Uterus (tissue), 4 donors: ENCODE measurements at places on chromosomes 4 and X. TPM values are rescaled to one million over a fixed set of nuclear protein-coding genes. Genes with fewer than 3 reads are reported as not detected.
A peak's percentile ranks its signal among the peaks of the same experiment; 100 is the strongest.

The GPC4 gene
- 9.3 TPM for total RNA-seq

The BTK gene
- 1.2 TPM for total RNA-seq

The MUC7 gene
- total RNA-seq, result not detected

The ANTXR2 gene
- total RNA-seq, result 51.8 TPM

The GLUD2 gene
- total RNA-seq, result 5.4 TPM

DNA sequence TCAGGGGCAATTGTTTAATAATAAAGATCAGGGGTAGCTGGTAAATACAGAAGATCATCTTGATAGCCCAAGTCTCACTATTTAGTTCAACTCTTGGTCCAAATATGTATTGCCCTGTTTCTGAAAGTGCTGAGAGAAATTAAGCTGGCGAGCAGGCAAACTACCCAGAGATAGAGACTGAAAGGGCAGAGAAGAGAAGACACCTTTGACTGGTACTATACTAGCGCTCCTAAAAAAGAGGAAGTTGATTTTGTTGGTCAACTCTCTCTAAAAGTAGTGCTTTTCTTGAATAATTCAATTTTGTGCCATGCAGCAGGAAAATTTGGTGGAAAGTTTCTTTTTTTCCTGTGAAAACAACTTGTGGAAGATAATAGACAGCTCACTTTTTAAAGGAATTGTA, 64.0 kb downstream of the IGSF1 start:
- H3K4me1 ChIP-seq, result no peaks in the 10 kb centered on the region
- H3K36me3 ChIP-seq, result no peaks in the 10 kb centered on the region
- H3K27ac ChIP-seq, result no peak overlapping the region
- no peak for DNase-seq
- H3K4me3 ChIP-seq, result no peak overlapping the region
- no peaks in the 10 kb centered on the region for H3K27me3 ChIP-seq

GRCh38 chrX:105221374-105221773, 880 bp upstream of the TEX13A start:
- no peaks in the 10 kb centered on the region for H3K36me3 ChIP-seq
- H3K27ac ChIP-seq, result no peak overlapping the region
- no peaks in the 10 kb centered on the region for H3K4me1 ChIP-seq
- H3K4me3 ChIP-seq, result no peak overlapping the region
- DNase-seq, result no peak

DNA sequence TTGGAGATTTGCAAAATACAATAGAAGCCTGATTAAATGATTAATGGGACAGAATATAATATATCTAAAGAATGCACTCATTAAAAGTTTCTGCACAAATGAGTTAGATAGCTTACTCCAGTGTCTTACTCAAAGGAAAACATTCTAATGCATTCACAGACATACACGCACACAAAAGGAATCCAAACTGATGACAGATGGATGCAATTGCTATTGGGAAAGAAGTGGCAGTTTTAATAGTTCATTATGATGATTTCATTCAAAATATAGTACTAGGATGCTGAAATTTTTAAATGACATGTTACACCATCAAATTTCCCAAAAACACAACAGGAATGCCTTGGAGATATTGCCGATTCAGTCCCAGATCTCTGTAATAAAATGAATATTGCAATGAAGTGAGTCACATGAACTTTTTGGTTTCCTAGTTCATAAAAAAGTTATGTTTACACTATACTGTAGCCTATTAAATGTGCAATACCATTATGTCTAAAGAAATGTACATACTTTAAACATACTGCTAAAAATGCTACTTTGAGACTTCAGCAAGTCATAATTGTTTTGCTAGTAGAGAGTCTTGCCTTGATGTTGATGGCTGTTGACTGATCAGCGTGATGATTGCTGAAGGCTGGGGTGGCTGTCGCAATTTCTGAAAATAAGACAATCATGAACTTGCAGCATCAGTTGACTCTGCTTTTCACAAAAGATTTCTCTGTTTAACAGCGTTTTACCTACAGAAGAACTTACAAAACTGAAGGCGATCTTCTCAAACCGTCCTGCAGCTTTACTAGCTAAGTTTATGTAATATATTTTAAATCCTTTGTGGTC, 45.6 kb downstream of the BBS12 start:
- DNase-seq, result no peak
- H3K4me3 ChIP-seq, result no peak overlapping the region
- no peaks in the 10 kb centered on the region for H3K4me1 ChIP-seq
- no peaks in the 10 kb centered on the region for H3K36me3 ChIP-seq
- no peak overlapping the region for H3K27ac ChIP-seq

- H3K27me3 ChIP-seq, result no peaks in the 10 kb centered on the region
- no peaks in the 10 kb centered on the region for H3K4me1 ChIP-seq
- no peak overlapping the region for H3K4me3 ChIP-seq
- no peak for DNase-seq
- no peak overlapping the region for H3K27ac ChIP-seq
These were observed 110.8 kb upstream of the DGKK start for GRCh38 chrX:50581405-50581804.

- no peaks in the 10 kb centered on the region for H3K27me3 ChIP-seq
- peak overlapping the region; percentile 100 for H3K27ac ChIP-seq
- H3K36me3 ChIP-seq, result no peaks in the 10 kb centered on the region
- H3K4me3 ChIP-seq, result peak overlapping the region; percentile 86
- peak; percentile 60 for DNase-seq
These were observed 807 bp downstream of the USP9X start for GRCh38 chrX:41085878-41086626.

GRCh38 chrX:109709129-109709631, 23.9 kb downstream of the ACSL4 start:
- no peaks in the 10 kb centered on the region for H3K27me3 ChIP-seq
- H3K36me3 ChIP-seq, result no peaks in the 10 kb centered on the region
- no peaks in the 10 kb centered on the region for H3K4me1 ChIP-seq
- DNase-seq, result no peak

- no peaks in the 10 kb centered on the region for H3K36me3 ChIP-seq
- H3K4me3 ChIP-seq, result no peak overlapping the region
- H3K27ac ChIP-seq, result no peak overlapping the region
- DNase-seq, result no peak
These were observed 655 bp downstream of the CYTL1 start for GRCh38 chr4:5018603-5019002.

- H3K36me3 ChIP-seq, result no peaks in the 10 kb centered on the region
- H3K4me1 ChIP-seq, result no peaks in the 10 kb centered on the region
- no peak for DNase-seq
- no peak overlapping the region for H3K4me3 ChIP-seq
These were observed 136.6 kb upstream of the ATP6AP2 start for GRCh38 chrX:40444133-40444532.

DNA sequence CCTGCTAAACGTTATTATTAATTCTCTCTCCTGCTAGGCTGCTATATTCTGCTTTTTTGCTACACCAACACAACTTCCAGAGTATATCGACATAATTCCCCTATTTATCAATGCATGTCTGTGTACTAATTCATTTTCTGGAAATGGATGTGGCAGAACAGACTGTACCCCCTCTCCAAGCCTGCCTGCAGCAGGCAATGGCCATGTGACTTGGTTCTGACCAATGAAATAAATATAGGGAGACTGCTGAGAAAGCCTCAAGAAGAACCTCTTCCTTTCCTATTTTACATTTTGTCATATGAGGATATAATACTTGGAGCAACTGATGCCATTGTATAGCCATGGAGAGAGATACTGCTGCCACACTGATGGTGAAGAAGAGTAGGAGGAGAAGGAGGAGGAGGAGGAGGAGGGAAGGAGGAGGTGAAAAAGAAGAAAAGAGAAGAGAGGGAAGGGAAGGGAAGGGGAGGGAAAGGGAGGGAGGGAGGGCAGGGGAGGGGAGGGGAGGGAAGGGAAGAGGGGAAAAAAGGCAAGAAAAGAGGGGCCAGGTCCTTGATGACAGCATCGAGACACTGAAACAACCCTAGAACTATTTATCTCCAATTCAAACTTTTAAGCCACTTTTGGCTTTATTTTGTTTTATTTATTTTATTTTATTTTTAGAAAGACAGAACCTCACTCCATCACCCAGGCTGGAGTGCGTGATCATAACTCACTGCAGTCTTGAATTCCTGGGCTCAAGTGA, 57.0 kb upstream of the SPP1 start:
- H3K27ac ChIP-seq, result no peak overlapping the region
- no peak for DNase-seq
- H3K4me1 ChIP-seq, result no peaks in the 10 kb centered on the region
- H3K27me3 ChIP-seq, result no peaks in the 10 kb centered on the region
- no peak overlapping the region for H3K4me3 ChIP-seq

- no peaks in the 10 kb centered on the region for H3K36me3 ChIP-seq
- H3K27ac ChIP-seq, result peak overlapping the region; percentile 85
- H3K27me3 ChIP-seq, result no peaks in the 10 kb centered on the region
- no peak for DNase-seq
- no peaks in the 10 kb centered on the region for H3K4me1 ChIP-seq
- peak overlapping the region; percentile 92 for H3K4me3 ChIP-seq
These were observed 356 bp downstream of the FRG1 start for GRCh38 chr4:189941005-189941450.

GRCh38 chr4:127055357-127055756, 577.4 kb upstream of the INTU start:
- H3K36me3 ChIP-seq, result no peaks in the 10 kb centered on the region
- no peaks in the 10 kb centered on the region for H3K27me3 ChIP-seq
- H3K27ac ChIP-seq, result no peak overlapping the region
- no peak for DNase-seq
- no peaks in the 10 kb centered on the region for H3K4me1 ChIP-seq

DNA sequence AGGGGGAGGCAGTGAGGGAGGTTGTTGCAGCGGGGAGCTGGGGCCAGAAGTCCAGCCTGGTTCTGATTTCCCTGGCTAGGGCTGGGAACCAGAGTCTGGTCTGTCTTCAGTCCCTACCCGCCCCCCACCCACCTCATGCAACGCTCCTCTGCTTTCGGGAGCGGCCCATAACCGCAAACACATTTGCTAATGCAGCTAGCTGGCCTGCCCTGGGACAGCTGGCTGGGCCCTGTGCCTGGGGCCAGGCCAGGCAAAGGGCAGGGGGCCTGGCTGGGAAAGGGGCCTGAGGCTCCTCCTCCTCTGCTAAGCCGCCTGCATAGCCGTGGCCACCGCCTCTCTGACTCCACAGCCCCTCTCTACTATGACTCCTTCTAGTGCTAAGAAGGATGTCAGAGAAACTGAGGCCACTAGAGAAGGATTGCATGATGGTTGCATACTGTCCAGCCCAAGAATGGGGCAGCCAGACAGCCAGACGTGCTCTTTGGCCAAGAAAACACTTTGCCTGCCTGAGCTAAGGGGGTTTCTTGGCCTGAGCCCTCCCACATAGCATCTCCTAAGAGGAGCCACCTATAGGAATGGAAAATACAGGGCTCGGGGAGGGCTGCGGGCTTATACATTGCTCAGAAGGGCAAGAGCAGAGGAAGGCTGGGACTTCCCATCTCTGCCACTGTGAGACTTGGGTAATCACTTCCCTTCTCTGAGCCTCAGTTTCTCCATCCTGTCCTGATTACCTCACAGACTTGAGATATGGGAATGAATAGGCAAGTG, 76.9 kb downstream of the PJA1 start:
- no peaks in the 10 kb centered on the region for H3K4me1 ChIP-seq
- no peaks in the 10 kb centered on the region for H3K27me3 ChIP-seq
- no peak overlapping the region for H3K4me3 ChIP-seq

GRCh38 chr4:70671091-70671490, 4.8 kb upstream of the JCHAIN start:
- H3K4me3 ChIP-seq, result no peak overlapping the region
- no peaks in the 10 kb centered on the region for H3K27me3 ChIP-seq
- no peak overlapping the region for H3K27ac ChIP-seq
- no peaks in the 10 kb centered on the region for H3K4me1 ChIP-seq
- no peak for DNase-seq
- no peaks in the 10 kb centered on the region for H3K36me3 ChIP-seq

DNA sequence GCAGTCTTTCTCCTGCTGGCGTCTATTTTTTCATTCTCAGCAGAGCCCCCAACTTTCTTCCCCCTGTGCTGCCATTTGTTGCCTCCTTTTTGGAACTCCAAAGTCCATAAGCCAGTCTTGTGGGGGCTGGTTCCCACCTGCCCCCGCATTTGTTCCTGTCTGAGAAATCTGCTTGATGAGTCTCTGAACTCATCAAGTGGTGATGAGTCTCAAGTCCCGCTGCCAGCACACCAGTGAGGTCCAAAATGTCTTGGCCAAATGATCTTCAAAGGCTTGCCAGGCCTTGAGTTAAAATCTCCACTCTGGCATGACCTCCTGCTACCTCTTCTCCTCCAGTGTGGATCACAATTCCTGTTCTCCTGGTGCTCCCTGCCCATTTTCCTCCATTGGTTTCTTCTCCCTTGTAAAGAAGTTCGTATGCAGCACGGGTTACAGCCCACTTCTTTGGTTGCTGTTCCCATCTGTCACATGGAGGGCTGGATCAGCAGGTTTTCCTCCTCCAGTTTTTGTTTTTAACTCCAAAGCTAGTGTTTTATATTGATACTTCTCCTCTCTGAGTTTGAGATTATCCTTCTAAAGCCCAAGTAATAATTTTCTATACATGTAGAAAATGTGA, 72.7 kb upstream of the LIMCH1 start:
- no peak overlapping the region for H3K4me3 ChIP-seq
- no peaks in the 10 kb centered on the region for H3K4me1 ChIP-seq
- H3K27ac ChIP-seq, result no peak overlapping the region
- no peak for DNase-seq

DNA sequence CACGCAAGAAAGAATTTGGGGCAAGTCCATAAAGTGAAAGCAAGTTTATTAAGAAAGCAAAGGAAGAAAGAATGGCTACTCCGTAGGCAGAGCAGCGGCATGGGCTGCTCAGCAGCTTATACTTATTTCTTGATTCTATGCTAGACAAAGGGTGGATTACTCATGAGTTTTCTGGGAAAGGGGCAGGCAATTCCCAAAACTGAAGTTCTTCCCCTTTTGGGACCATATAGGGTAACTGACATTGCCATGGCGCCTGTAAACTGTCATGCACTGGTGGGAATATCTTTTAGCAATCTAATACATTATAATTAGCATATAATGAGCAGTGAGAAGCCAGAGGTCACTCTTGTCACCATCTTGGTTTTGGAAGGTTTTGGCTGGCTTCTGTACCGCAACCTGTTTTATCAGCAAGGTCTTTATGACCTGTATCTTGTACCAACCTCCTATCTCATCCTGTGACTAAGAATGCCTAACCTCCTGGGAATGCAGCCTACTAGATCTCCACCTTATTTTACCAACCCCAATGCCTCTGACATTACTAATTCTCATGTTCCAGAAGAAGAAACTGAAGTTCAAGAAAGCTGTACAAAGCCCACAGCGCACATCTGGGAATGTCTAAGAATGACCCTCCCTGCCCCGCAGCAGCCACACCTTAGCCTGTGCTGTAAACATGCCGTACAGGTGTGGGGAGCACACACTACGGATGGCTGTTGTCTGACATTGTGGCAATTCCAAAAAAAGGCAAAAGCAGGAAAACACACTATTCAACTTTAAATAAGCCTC, 18.6 kb downstream of the RXFP1 start:
- no peak overlapping the region for H3K27ac ChIP-seq
- no peaks in the 10 kb centered on the region for H3K36me3 ChIP-seq
- H3K27me3 ChIP-seq, result no peaks in the 10 kb centered on the region
- DNase-seq, result no peak

DNA sequence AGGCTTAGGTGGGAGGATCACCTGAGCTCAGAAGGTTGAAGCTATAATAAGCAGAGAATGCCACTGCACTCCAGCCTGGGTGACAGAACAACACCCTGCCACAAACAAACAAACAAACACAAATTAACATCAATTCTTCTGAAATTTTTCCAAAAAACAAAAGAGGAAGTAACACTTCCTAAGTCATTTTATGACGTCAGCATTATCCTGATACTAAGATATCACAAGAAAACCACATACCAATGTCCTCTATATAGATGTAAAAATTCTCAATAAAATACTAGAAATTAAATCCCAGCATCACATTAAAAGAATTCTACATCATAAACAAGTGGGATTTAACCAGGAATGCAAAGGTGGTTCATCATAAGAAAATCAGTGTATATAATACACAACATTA, 64.4 kb upstream of the STK26 start:
- H3K4me3 ChIP-seq, result no peak overlapping the region
- DNase-seq, result no peak
- H3K27ac ChIP-seq, result no peak overlapping the region
